ENCODE measurements at places on chromosomes 1 and 21.

DNA sequence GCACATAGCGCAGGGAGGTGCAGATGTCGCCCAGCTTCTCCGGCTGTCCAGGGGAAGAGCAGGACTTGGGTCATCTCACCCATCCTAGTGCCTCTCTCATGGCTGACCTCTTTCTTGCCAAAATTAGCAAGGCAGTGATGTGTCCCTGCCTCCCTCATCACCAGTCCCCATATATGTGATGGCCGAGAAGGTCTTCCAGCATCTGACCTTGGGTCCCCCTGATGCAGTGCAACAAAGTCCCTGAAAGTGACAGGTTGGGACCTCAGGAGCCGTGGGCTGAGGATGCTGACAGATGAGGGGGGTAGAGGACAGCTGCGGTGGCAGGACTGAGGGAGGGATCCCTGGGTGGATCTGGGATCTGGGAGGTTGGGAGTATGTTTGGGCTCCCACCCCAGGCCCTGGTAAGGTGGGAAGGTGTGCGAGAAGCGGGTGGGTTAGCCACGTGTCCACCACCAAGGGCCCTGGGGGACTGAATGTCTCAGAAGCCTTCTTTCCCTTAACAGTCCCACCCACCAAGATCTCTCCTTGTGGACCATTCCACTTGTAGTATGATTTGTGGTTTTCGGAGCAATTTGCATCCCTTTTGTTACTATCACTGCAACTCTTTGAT lies 109.7 kb downstream of the SYT2 start:
- no peak for DNase-seq

- no peak for DNase-seq
These were observed 22.1 kb upstream of the IFNAR2 start for GRCh38 chr21:33207449-33208149.

DNA sequence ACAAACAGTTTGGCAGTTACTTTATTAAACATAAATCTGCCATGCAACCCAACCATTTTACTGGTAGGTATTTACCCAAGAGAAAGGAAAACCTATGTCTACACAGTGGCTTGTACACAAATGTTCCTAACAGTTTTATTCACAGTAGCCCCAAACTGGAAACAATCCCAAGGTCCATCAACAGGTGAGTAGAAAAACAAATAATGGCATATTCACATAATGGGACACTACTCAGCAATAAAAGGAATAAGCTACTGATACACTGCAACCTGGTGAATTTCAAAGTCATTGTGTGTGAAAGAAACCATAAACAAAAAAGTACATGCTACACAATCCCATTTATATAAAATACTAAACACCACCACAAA lies 12.7 kb downstream of the KYAT3 start:
- DNase-seq, result no peak

- DNase-seq, result no peak
These were observed 239.8 kb downstream of the SDCCAG8 start for GRCh38 chr1:243495442-243496186.

DNA sequence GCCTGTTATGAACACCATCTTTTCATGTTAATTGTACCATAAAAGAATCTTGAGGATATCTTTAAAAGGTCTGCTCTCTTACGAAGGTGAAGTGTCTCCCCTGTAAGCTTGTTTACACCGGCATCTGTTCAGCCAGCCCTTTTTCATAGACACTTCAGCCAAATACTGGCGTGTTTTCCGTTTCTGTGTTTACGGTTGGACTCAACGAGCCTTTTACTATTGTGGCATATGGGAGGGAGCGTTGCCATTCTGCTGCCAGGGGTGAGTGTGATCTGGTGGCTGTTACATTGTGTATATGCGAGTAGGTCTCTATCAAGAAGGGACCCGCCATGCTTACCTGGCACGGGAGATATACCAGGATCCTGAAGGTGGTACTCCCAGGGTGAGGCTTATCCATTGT lies 433.8 kb downstream of the CAMTA1 start:
- no peak for DNase-seq

DNA sequence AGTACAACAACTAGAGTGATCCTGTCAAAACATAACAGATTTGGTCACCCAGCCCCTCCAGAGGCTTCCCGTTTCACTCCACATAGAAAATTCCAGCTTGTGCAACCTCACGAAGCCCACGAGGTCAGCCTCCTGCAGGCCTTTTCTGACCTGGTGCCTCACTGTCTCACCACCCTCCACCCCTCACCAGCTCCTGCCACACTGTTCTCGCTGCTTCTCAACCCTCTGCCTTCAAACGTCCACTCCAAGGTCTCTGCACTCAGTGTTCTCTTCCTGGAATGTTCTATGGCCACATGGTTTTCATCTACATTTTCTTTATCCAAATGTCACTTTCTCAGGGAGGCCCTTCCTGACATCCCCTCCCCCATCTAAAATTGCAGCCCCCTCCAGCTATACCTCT lies 178.9 kb downstream of the DHRS3 start:
- DNase-seq, result no peak

DNA sequence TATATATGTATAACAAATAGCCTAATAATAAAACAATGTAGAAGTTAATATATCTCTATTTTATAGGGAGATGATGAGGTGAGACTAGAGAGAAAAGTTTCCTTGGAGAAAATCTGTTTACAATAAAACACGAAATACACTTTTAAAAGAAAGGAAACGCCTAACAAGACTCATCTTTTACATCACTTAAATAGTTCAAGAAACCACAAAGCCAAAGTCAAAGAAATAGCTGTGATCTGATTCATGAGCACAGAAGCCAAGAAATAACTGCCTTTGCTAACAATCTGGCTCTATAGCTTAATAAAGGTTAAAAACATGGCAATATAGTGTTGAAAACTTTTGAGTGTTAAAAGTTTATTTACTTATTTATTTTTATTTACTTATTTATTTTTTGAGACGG lies 61.5 kb downstream of the TOR3A start:
- no peak for DNase-seq

DNA sequence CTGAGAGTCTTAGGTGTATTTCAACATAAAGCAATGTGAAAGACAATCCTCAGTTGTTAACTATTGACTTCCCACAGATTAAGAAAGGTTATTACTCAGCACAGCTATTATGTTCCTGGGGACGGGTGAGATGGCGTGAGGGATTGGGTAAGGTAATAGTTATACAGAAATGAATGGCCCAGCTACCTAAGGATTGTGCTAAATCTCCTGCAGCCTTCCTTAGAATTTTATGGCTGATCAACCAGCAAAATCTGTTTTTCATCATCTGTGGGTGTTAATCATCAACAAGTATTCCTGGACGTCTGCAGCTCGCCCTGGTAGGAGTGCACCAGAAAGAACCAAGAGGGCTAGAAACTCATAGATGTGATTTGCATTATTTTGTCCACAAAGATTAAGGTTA lies 146.0 kb upstream of the IVNS1ABP start:
- DNase-seq, result no peak

DNA sequence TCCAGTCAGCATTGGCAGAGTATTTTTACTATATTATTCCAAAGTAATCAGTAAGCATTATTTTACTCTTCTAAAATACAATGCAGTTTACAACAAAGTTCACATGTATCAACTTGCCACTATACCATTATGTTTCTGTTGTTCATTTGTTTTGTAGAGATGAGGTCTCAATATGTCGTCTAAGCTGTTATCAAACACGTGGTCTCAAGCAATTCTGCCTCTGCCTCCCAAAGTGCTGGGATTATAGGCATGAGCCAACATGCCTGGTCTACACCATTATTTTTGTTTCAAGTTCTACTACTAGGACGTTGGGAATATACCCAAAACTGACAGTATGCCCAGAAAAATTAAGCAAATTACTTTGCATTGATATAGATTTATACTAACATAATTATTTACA lies 19.8 kb downstream of the FAF1 start:
- DNase-seq, result no peak

DNA sequence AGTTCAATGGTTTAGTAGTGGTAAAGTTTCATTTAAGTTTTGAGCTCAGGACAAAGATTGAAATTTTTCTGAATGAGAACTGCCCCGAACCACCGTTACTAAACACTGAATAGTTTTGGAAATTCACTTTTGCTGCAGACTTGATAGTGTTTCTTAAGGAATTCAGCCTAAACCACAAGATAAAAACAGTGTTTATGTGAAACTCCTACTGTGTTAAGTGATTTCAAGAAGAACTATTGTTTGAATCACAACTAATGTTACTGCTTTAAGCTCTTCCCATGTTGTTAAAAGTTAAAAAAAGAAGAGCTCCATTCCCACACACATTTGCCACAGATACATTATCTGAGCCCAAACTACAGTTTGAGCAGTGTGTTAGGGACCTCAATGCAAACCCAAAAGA lies 159.2 kb downstream of the DYRK1A start:
- no peak for DNase-seq

DNA sequence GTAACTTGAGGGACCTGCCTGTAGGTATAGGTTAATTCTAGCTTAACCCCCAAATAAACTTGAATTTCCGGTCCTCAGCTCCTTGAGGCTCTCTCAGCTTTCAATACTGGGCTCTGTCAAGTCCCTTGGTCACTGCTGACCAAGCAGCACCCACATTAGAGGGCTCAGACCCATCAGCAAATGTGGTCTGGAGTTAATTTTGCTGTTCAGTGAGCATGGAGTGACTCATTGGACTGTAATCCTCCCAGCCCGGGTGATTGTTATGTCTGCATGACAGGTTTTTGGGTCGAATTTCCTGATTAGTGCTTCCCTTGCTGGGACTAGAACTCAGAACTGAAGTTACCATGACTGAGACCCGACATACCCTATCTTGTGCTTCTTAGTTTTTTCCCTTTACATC lies 130.6 kb downstream of the URB2 start:
- DNase-seq, result no peak

DNA sequence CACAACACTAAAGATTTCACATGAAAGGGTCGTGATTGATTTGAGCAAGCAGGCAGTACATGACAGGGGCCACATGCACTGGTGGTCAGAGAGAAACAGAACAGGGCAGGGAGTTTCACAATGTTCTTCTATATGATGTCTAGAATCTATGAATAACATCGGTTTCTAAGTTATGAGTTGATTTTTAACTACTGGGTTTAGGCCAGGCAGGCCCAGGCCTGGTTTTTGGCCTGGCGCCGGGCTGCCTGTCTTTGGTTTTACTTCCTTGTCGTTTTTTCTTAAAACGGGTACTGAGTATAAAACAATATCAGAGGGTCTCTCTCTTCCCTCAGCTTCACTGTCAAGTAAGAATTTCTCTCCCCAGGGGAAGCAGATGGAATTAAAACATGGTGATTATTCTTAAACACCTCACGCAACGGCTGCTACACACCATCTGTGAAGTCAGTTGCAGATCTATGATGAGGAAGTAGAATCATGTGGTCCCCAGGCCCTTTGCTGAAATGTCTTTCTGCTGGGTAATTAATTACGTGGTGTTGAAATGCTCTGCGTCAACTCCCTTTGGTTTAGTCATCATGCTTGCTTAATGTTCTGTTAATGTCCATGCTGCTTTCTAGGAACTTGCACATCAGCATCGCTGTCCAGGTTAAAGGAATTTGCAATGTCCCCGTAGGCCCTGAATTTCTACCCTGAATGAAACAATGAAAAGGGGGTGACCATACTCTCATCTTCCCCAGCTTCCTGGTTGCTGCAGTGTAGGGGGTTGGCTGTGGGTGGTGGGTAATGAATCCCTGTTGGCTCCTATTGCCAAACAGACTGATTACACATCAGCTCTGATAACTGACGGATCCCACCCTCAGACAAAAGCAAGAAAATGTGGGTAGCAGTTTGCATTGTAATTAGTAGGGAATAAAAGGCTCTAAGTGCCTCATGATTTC lies 70.3 kb downstream of the SERINC2 start:
- DNase-seq, result no peak

DNA sequence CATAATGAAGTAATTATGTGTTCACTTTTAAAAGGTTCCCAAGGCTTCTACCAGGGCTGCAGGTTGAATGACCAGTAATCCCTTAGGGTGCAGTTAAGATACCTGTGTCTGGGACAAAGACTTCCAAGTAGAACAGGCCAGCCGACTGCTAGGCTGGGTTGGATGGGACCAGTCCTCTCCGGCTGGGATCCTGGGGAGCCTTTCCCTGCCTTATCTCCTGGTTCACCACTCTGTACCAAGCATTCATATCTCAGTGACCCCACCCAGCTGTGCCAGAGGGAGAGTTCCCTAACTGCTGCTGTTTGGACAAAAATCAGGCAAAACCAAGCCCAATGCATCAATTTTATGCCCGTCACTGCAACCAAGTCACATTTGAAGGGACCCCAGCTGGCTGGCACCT lies 116.2 kb upstream of the ATP1A1 start:
- no peak for DNase-seq

- no peak for DNase-seq
These were observed 9.1 kb downstream of the INAVA start for GRCh38 chr1:200903793-200904192.

DNA sequence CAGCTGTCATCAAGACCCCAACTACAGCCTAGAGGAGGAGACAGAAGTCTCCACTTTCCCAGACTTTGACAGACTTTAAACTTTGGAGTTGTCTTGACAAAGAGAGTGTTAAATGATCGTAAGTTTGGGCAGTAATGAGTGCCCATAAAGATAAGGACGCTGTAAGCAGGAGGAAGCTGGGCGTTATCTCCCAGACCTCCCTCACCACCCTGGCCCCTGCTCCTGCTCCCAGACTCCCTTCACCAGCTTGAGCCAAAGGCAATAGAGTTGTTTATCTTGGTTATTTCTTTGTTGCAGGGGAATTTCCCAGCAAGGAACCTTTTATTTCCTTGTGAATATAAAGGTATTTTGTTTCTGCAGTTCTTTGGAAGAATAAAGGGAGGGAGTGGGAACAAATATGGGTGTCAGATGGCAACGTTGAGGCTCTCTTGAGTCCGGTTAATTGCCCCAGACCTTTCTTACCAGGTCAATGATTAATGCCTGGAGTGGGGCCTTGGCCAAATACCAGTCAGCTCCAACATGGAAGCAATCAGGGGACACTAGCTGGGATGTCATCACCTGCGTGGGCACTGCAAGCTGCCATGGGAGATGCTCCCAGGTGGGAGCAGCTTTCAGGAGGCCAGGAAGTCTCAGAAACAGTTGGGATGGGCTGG lies 4.4 kb downstream of the PIGR start:
- no peak for DNase-seq

GRCh38 chr1:66298464-66298863 lies 235.5 kb upstream of the SGIP1 start:
- no peak for DNase-seq

GRCh38 chr1:88401313-88401712 lies 282.8 kb upstream of the PKN2 start:
- DNase-seq, result no peak
